ENCODE measurements at places on chromosomes 2 and 18.
A peak's percentile ranks its signal among the peaks of the same experiment; 100 is the strongest.

- DNase-seq, result no peak
Observed at GRCh38 chr2:134217351-134217750, 36.5 kb upstream of the MGAT5 start.

DNA sequence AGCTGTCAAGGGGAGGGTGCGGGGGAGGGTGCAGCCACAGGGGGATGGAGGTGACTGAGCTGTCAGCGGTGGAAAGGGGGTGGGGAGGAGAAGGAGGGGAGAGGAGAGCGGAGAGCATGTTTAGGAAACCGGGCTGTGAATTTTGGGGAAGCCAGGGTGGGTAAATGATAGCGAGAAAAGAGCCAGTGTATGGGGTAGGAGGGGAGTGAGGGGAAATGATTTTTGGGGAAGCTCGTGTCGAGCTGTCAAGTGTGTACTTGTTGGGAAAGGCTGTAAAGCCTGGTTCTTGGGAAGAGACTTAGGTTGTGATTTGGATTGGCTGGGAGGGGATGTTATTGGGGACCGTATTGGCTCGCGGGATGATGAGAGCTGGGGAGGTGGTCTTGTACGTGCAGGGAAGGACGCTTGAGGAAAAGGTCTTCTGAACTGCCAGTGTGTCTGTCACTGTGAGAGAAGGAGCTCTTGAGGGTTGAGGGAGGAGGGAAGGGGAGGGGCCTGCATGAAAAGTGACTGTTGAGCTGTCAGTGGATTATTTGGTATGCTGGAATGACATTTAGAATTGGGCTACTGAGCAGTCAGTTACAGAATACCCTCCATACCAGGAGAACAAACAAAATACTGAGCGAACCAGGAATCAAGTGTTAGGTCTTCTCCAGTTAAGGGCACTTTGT is 1.0 kb downstream of the UBR3 start:
- DNase-seq, result peak; percentile 51

DNA sequence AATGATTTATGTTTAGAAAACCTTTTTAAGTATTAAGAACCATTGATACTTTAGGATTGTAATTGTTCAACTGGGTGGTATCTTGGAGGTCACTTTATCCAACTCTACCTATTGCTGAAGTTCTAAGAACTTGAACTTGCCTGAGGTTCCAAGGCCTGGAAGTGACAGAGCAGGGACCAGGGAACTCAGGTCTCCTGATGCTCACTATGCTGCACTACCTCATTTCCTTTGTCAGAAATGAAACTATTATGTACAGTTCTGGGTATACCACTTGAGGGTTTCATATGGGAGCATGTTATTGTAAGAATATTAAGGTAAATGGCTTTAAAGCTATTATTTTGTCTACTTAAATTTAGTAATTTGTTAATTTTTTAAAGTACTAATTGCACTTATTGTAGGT is 3.0 kb downstream of the MBD5 start:
- DNase-seq, result peak; percentile 11

DNA sequence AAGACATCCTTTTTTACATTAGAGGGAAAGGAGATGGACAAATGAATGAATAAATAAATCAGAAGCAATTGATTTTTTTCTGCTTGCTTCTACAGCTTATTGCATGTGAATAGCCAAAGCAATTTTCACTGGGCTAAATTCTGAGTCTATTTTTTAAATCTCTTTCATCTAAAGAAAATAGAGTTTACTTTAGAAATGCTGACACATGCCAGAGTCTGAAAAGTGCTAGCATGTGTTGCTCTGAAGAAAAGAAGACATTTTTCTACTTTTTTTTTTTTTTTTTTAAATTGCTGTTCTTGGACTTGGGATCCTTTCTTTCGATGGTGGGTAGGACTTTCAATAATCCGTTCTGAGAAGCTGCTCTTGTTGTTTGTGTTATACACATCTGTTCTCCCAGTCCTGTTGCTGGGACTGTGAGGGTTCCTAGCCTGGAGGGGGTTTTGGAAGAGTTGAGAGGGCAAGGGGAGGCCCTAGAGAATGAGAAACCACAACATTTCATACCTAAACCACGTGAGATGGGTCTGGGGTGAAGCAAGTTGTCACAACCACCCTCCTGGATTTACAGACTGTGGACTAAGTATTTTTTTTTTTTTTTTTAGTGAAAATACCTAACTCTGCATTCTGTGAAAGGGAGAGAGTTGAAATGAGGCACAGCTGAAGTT is 193.5 kb downstream of the PRKCE start:
- DNase-seq, result no peak

GRCh38 chr2:142189501-142189900 is 58.7 kb upstream of the LRP1B start:
- no peak for DNase-seq

GRCh38 chr2:40255103-40255502 is 196.8 kb downstream of the SLC8A1 start:
- no peak for DNase-seq

GRCh38 chr2:147468349-147468748 is 376.5 kb upstream of the ACVR2A start:
- no peak for DNase-seq

GRCh38 chr2:5940596-5941535 is 248.7 kb downstream of the SOX11 start:
- no peak for DNase-seq

- no peak for DNase-seq
Observed at GRCh38 chr2:227153307-227153706, 10.7 kb downstream of the COL4A4 start.

- no peak for DNase-seq
Observed at GRCh38 chr2:169819106-169819505, 5.6 kb downstream of the METTL5 start.

DNA sequence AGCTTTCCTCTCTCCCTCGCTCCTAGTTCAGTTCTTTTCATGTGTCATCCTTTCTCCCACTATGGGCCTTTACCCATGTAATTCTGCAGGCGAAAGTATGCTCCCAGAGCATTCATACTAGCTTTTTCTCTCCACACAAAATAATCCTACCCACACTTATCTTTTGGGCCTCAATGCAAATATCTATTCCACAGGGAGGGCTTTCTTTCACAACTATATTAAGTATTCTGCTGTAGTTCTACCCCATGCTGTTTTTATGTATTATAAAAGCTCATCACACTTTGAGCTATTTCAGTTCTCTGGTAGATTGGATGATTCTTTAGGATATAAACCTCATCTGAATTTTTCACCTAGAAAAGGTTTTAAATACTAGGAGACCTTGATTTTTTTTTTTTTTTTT is 774.6 kb upstream of the CRIM1 start:
- DNase-seq, result no peak

GRCh38 chr2:238945433-238946150 is 97.7 kb downstream of the TWIST2 start:
- DNase-seq, result no peak

GRCh38 chr2:98050070-98050469 is 36.9 kb upstream of the VWA3B start:
- DNase-seq, result no peak

- no peak for DNase-seq
Observed at GRCh38 chr2:146079216-146079615, 1559.3 kb upstream of the ZEB2 start.

DNA sequence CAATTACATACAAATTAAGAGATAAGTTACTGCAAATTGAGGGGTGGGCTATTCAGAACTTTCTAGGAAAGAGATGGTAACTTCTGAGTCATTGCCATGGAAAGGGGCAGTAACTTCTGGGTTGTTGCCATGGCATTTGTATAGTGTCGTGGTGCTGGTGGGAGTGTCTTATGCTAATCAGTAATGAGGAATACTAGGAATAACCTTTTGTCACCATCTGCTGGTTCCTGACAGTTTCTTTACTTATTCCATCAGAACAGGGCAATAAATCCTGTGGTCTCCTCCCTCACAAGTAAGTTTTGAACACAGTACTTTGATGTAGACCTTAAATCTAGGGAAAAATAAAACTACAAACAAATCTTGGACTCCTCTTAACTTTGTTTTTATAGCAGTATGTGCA is 435.4 kb downstream of the BCL11A start:
- DNase-seq, result no peak

DNA sequence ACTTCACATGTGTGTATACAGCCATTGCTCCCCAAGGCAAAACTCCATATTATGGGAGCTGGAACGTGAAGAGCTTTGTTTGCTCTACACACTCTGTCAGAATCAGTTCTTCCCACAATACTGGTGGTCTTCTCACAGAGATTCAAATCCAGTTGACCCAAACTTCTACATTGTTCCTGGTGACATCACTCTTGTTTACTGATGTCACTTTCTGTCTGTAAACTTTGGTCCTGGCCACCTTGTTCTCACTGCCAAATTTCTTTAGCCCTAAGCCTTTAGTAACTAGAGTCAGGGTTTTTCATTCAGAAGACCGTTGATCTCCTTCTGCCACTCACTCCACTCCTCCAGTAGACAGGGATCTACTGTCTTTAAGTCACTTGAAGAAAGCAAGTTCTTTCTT is 386.0 kb upstream of the ZEB2 start:
- DNase-seq, result no peak

GRCh38 chr2:97673915-97674283 is 4.4 kb downstream of the C2orf92 start:
- DNase-seq, result no peak

DNA sequence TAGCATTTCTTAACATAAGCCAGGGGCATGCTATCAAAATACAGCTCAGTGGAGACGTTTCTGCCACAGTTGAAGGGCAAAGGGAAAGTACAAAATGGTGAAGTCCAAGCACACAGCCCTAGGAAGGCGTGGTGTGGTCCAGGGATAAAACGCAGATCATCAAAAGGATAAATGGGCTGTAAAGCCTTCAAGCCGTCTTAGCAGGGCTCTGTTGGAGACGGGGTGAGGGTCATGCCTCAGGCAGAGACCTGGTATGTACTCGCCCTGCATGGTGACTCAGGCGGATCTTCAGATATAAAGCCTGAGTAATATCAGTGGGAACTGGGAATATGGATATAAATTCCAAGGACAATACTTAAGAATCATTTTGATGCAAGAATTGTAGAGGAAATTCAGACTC is 61.2 kb downstream of the NGEF start:
- DNase-seq, result no peak

DNA sequence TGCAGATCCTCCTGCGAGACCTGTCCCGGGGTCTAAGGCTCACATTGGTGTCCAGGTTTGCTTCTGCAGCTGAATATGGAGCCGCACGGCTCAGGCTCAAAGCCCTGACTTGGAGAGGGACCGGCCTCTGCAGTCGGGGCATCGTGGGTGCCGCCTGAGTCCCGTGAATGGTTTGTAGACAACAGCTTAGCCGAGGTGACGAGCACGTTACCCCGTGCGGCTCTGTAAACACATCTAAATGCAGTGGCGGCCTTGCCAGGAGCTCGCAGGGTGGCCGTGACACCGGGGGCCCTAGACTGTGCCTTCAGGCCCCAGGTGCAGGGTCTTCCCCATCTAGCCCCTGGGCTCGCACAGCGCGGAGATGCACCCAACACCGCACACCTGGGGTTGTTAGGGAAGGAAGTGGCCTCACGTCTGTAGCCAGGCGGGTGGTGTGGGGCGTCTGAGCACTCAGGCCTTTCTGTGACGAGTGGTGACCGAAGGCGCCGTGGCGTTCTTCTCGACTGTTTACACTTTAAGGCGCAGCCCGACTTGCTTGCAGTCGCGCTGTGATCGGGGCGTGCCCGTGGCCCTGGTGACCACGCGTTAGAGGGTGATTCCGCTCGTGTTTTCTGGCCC is 91.6 kb downstream of the NFATC1 start:
- no peak for DNase-seq

All from CD4-positive, alpha-beta T cell treated with Interleukin-2 at 100 ng/mL for 4 hours (primary cell).